ENCODE measurements at places on chromosomes 6 and 20.

- DNase-seq = no peak
Measured at GRCh38 chr6:44051515-44051914, 75.7 kb downstream of the MRPL14 start.

DNA sequence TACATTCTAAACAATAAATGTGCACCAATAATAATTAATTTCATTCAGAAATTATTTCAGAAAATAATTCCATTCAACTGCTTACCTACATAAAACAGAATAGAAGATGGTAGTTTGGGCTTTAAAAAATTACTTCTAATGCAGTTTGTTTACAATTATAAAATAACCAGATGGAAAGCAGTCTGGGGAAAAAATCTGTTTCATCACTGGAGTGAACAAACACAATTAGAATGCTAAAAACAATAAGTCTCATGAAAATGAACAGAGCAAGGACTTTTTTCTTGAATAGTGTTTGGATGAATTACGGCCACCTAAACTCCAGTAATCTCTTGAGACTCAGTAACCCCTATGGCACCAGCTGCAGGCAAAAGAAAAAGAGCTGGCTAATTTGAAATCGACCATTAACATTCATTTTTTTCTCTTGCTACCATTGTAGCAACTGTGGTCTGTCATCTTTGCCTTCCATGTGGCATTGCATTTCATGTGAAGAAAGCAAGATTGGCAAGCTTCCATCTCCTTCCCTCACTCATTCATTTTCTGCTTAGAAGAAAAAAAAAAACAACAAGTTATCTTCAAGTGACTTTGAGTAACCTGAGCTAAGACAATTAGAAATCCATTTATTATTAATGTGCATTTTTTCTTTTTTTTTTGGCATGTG is 88.4 kb upstream of the CEP85L start:
- no peak for DNase-seq

DNA sequence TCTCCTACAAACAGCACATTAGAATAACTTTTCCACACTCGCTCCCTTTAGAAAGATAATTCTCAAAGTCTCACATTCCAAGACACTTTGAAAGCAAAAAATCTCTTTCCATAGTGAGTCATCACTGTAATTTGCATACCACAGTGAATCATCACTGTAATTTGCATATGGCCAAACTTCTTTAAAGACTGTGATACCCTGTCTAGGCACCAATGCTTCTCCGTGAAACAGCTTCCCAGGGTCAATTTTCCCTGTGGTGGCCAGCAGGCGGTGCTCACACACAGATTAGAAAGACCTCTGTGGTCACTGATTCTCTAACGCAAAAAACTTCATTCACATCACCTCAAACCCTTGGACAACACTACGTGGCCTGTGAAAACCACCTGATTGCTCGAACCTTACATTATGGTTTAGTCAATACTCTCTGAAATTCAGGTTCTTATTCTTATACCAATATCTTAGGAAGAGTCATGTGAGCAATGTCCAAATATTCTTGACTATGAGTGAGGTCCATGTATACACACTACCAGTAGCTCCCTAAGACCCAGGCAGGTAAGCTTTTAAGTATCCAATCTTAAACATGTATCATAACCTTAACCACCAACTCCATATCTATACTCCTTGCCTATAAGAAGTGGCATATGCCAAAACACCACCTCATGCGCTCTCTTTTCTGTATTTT is 78.5 kb upstream of the PHACTR1 start:
- no peak for DNase-seq

GRCh38 chr6:128161839-128162238 is 261.0 kb upstream of the THEMIS start:
- DNase-seq = no peak

GRCh38 chr6:9848094-9848493 is 566.8 kb downstream of the TFAP2A start:
- DNase-seq = no peak

- no peak for DNase-seq
Measured at GRCh38 chr6:41984623-41985022, 43.0 kb upstream of the CCND3 start.

DNA sequence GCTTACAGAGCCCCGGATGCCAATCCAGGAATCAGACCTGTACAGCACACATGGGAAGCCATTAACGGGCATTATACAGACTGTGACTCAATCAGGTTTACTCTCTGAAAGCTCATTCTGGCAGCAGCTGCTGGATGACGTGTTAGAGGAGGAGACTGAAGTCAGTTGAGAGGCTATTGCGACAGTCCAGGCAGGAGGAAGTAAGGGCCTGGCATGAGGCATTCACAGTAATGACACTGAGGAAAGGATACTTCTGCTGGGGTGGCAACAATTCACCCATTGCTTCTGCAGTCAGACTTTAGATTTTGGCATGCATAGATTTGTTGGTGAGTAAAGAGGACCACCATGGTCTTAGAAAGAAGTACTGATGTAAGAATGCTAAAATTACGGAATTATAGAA is 151.0 kb upstream of the HEY2 start:
- peak; percentile 27 for DNase-seq

GRCh38 chr6:98107801-98108200 is 726.6 kb upstream of the POU3F2 start:
- no peak for DNase-seq

DNA sequence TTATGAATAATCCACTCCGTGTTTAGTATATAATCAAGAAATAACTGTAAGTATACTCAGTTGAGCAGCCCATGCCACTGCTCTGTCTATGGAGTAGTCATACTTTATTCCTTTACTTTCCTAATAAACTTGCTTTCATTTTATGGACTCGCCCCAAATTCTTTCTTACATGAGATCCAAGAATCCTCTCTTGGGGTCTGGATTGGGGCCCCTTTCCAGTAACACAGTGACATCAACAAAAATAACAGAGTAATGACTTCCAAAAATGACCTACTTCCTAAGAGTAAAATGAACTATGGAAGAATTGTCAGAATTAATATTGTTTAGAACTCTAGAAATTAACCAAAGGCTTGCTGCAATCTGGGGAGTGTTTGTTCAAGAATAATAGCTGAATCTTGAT is 8.8 kb downstream of the OR2H1 start:
- DNase-seq = no peak

- no peak for DNase-seq
Measured at GRCh38 chr20:4726710-4727397, 5.1 kb downstream of the PRND start.

DNA sequence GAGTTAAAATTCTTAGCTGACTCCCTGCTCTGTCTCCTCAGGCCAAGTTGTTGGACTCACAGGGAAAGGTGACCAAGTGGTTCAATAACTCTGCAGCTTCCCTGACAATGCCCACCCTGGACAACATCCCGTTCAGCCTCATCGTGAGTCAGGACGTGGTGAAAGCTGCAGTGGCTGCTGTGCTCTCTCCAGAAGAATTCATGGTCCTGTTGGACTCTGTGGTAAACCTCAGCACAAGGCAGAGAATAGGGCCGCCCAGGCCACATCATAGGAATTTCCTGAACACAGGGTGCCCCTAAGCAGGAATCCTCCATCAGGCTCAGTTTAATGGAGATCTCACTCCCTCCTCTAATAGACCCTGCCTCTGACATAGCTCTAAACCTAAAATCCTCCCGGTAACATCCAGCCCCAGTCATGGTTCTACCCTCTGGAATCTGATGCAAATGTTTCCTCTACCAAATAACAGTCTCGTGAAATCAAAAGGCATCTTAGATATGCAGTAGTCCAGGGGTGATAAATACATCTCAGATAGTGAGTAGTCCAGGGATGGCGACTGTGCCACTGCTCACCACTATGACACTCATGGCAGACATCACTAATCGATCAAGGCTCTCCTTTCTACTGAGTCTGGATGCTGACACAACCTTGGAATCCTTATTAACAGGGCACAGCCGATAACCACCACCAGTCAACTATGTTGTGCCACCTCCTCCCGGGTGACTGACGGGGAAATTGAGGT is 18.3 kb downstream of the BPIFB1 start:
- DNase-seq = no peak

- DNase-seq = no peak
Measured at GRCh38 chr20:20480689-20481088, 112.8 kb downstream of the INSM1 start.

DNA sequence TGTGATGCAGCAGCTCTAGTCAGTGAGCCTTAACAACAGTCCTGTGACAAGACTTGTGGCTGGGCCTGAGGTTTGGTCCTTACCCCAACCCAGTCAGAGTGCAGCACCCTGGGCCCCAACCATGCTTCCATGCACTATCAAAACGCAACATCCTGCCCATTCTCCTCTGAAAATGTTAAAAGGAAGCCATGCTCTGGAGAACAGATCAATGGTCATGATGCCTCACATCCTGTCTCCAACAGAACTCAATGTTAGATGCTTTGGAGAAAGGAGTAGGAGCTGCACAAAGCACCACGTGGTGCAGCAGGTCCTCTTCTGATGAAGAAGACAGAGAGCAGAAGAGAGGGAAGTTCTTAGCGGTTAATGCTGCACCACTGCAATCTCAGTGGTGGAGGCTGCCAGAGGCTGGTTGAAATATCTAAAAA is 41.9 kb downstream of the TRAM2 start:
- DNase-seq = no peak

DNA sequence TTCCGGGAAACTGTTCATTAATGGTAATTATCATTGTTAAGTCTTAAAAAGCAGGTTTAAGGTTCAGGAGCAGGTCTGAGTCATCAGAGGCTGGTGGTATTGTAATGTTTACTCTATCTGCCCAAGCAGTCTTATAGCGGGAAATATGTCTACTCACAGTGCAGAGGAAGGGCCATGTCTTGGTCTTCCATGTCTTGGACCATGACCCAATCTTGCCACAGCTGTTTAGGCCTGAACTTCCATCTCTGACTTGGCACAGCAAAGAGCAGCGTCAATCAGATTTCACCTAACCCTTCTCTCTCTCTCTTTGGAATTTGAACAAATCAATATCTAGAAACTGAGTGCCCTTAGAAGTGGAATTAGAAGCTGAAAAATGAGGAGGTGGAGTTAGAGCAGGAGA is 25.8 kb downstream of the SLC2A12 start:
- DNase-seq = no peak

DNA sequence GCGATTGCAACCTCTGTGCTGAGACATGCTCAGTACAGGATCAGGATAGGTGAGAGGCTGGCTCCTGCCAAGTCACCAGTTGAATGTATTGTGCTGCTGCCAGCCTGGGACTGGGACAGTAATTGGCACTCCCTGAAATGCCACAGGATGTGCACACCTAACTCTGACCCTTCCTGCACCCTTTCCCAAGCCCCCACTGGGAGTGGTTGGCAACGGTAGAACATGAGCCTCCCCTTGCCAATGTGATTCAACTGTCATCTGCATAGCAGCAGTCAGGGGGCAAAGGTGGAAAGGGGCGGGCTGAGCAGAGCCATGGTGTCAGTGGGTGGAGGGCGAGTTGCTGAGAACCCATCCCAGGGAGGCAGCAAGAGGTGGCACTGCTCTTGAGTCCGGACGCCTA is 15.4 kb downstream of the SPINT3 start:
- no peak for DNase-seq

GRCh38 chr6:88890860-88891845 is 72.3 kb downstream of the RNGTT start:
- DNase-seq = no peak

DNA sequence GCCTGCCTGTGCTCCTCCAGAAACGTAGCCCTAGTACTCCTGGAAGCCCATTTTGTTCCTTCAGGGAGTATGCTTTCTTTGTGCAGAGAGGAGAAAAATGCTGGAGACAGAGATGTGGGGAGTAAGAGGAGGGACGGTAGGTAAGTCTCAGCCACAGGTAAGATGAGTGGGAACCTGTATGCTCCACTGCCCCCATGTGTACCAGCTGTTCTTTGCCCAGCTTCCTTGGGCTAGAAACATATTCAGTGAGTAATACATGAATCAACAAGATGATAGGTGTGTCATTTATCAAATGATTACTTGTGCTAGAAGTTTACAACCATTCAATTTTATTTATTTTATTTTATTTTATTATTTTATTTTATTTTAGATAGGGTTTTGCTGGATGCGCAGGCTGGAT is 13.6 kb upstream of the CEP85L start:
- DNase-seq = no peak

DNA sequence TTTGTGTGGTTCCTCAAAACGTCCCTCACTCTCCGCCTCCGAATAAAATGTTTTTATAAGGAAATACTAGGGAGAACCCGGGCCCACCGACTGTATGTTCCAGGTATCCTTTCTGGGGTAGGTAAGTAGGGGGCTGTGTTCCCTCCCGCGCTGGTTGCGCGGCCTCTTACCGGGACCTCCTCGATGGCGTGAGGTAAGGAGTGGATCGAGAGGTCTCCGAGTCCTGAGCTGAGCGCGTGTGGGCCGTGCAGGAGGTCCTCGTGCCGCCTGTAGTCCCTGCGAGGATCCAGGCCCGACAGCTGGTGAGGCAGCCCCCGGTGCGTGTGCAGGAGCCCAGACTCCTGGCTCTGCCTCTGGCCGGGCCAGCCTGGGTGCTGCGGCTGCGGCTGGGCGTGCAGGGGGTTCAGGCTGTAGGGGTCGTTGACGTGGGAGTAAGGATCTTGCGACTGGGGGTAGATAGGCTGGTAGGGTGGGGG is 5.1 kb downstream of the TFAP2A start:
- no peak for DNase-seq

DNA sequence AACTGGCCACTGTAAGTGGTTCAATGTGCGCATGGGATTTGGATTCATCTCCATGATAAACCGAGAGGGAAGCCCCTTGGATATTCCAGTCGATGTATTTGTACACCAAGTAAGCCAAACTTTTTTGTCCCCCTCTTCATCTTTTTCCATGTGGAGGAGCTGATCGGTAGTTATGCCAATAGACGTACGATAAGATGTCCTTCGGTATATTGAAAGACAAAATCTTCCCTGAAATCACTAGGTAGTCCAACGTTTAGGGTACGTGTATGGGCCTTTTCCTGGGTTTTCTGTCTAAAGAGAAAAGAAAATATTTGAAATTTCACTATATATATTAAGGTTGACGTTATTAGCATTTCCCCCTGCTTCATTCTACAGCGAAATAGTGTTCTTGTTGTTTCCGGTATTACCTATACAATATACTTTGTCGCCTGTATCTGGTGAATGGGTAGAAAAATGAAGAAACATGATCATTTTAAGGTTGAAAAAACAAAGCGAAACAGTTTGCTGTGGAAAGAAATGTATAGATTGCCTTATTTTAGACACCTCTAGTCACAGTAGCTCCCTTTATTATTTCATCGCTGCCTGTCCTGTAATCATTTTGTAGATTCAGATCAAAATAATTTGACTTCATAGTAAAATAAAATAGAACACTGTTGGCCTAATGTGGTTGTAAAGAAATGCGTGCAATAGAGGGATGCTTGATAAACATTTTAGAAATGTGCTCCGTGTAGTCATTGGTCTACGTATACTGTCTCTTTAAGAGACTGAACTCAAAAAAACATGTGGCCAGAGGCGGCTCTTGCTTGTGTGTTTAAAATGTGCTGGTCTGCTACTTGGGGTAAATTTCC is 1.5 kb downstream of the LIN28B start:
- DNase-seq = peak; percentile 17

GRCh38 chr6:136487759-136488425 is 62.3 kb downstream of the MAP7 start:
- no peak for DNase-seq
